ENCODE measurements at places on chromosomes 6 and 20. TPM values are rescaled to one million over a fixed set of nuclear protein-coding genes. Genes with fewer than 3 reads are reported as not detected.

- DNase-seq, result no peak
Observed at GRCh38 chr20:10454151-10454750, 19.1 kb downstream of the SLX4IP start.

- DNase-seq, result no peak
Observed at GRCh38 chr6:111734068-111735061, 128.7 kb upstream of the TRAF3IP2 start.

FOXA2 gene
- total RNA-seq, result not detected

ZSCAN23 gene
- 11.2 TPM for total RNA-seq

GRCh38 chr6:42128460-42129359 is 13.7 kb downstream of the C6orf132 start:
- DNase-seq, result no peak

ZNF391 gene
- total RNA-seq, result 8.0 TPM

DNA sequence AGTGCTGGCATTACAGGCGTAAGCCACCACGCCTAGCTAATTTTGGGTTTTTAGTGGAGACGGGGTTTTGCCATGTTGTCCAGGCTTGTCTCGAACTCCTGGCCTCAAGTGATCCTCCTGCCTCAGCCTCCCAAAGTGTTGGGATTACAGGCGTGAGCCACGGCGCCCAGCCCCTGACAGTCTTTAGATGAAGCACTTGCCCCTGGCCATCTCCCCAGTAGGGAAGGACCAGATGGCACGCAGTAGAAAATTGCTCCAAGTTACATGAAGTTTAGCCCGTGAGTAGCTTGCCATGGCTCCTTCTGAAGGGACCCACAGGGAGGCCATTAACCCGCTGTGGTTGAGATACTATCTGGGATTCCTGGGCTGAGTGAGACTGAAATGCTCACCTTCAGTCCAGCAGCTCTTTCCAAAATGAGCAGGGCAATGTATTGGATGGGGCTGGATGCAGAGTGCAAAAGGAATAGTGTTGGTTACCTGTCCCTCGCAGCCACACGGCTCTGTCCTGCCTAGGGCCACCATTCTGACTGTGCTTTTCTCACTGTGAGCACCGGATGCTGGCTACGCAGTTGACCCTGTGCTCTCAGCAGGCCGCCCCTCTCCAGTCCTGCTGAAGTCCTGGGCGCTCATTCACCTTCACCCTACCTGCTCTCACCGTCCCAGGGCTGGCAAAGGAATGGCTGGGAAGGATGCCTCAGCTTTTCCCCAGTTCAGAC is 66.9 kb downstream of the EFCAB8 start:
- DNase-seq, result no peak

GRCh38 chr6:99353126-99353525 is 3.7 kb upstream of the FAXC start:
- no peak for DNase-seq

DNA sequence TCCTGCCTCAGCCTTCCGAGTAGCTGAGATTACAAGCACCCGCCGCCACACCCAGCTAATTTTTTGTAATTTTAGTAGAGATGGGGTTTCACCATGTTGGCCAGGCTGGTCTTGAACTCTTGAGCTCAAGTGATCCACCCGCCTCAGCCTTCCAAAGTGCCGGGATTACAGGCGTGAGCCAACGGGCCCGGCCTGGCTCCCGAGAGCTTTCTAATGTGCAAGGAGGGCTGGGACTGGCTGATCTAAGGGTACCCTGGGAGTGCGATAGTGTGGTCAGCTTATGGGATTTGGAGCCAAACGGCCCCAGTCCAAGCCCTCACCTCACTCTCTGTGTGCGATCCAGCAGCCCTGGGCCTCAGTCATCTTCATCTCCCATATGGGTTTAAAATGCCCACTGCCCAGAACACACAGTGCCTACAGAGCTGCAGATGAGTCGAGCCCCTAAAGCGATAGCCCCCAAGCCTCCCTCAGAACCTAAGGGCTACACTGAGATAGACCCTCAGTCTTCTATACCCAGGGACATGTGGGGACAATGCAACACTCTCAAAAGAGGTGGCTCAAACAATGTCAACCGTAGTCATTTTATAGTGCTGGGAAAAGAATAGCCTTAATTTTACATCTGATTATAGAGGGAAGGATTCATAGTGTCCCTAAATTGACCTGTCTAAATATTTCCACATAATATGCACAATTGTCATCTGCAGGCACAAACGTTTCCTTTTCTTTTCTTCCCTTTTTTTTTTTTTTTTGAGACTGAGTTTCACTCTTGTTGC is 50.1 kb downstream of the SSR1 start:
- DNase-seq, result no peak

GRCh38 chr6:46174904-46175303 is 4.1 kb upstream of the ENPP5 start:
- DNase-seq, result no peak

DNA sequence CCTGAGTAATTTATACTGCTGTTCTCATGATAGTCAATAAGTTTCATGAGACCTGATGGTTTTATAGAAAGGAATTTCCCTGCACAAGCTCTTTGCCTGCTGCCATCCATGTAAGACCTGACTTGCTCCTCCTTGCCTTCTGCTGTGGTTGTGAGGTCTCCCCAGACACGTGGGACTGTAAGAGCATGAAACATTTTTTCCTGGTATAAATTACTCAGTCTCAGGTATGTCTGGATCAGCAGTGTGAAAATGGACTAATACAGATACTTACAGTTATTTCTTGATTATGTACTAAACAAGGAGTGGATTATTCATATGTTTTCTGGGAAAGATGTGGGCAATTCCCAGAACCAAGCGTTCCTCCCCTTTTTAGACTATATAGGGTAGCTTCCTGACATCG is 1.9 kb upstream of the TRIM38 start:
- DNase-seq, result no peak

GRCh38 chr20:15917283-15917682 is 656.0 kb downstream of the KIF16B start:
- DNase-seq, result no peak

DNA sequence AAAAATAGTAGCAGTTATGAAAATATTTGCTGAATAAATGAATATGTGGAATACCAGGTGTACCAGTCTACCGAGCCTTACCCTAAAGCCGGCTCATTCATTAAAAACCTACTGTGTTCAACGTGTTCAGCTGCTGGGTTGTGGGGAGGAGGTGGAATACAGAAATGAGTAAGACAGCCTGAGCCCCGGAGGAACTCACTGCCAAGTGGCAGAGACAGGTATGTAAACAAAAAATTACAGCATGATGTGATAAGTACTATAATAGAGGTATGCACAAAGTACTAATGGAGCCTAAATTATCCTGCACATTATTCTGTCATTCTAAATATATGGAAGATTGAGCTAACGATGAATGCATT is 6.8 kb upstream of the ADTRP start:
- DNase-seq, result no peak

DNA sequence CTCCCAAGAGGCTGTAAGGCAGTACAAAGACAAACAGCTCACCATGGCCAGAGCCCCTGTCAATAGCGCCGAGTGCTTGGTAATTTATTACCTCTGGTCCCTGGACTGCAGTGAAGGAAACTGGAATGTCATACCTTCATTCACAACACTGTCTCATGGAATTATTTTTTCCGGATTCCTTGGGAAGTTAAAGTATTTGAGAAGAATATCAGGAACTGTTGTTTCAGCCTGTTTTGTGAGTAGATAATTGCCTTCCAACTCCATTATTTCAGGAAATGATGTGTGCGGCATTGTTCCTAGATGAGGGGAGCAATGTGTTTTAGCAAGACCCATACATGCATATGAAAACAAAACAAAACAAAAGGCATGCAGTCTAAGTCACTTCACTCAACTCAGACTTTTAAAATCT is 64.0 kb downstream of the BLOC1S5 start:
- no peak for DNase-seq

TRAPPC3L gene
- not detected for total RNA-seq

CDSN gene
- total RNA-seq, result not detected

DNA sequence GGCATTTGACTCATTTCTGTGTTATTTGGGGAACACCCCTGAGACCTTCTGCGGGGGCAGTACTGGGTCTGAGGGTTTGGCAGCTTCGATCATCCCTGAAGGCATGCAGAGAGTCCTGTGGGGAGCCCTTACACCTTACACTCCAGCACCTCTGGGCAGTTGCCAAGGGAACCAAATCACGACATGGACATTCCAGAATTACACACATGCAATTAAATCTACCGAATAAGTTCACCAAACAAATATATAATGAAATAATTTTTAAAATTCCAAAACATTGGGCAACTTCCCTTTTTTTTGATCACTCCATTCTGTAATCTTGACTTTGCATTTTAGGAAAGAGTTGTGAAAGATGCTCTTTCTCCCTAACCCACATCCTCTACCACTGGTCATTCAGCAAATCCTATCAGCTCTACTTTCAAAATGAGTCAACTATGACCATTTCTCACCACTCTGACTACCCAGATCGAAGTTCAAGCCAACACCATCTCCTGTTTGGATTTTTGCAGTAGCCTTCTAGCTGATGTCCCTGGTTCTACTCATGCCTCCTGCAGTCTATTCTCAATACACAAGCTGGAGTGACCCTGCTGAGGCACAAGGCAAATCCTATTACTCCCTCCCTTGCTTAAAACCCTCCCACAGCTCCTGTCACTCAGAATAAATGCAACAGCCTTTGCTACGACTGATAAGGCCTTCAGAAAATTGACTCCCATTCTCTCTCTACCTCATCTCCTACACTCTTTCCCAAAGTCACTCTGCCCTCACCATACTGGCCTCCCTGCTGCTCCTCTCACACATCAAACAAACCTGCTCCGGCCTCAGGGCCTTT is 533.3 kb downstream of the HACE1 start:
- no peak for DNase-seq

GRCh38 chr6:118659513-118660217 is 8.3 kb upstream of the CEP85L start:
- peak; percentile 55 for DNase-seq

GHRH gene
- total RNA-seq, result not detected

DNA sequence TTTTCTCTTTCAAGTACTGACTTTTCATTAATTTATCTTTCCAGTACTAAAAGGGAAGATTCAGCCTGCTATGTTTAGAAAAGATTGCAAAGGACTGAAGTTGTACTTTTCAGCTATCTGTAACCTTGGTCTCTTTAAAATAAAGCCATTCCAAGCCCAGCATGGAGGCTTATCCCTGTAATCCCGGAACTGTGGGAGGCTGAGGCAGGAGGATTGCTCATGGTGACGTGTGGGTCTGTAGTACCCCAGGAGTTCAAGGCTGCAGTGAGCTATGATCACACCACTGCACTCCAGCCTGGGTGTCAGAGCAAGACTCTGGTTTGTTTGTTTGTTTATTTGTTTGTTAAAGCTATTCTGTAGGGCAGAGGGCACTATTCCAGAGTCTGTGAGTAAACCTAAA is 50.6 kb upstream of the TMEM170B start:
- no peak for DNase-seq

SPDEF gene
- 3.5 TPM for total RNA-seq

MUCL3 gene
- total RNA-seq, result not detected

DNA sequence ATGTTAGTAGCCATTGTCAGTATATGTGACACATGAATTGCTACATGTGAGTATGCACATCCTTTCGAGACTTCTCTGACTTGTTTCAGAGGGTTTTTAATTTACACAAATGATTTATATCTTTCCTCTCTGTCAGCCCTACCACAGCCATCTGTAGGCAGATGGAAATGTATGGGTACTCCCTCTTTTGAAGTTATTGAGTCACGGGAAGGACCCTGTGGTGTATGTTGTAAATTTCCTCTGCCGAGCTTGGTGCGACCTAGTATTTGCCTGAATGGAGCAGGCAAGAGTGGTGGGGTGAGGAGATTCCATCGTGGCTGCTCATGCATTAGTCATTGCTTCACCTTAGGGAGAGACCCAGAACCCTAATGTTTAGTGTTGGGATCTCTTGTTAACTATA is 171.9 kb downstream of the JARID2 start:
- no peak for DNase-seq
